Dermis microvascular lymphatic vessel endothelial cell (primary cell): ENCODE measurements at places on chromosomes 1 and 21. TPM values are rescaled to one million over a fixed set of nuclear protein-coding genes. Genes with fewer than 3 reads are reported as not detected.

Gene ERRFI1
- 31.8 and 135 TPM in 2 replicates for total RNA-seq

Gene EFNA1
- 132 and 215 TPM in 2 replicates for total RNA-seq

Gene DHRS3
- total RNA-seq: 64.1 and 75.4 TPM in 2 replicates

Gene IFI44L
- 0.26 and 0.38 TPM in 2 replicates for total RNA-seq

Gene OR2L13
- not detected in 2 replicates for total RNA-seq
